ENCODE measurements at places on chromosomes 13 and 19.

- DNase-seq = no peak
Measured at GRCh38 chr13:23347601-23348000, 85.9 kb downstream of the SACS start.

DNA sequence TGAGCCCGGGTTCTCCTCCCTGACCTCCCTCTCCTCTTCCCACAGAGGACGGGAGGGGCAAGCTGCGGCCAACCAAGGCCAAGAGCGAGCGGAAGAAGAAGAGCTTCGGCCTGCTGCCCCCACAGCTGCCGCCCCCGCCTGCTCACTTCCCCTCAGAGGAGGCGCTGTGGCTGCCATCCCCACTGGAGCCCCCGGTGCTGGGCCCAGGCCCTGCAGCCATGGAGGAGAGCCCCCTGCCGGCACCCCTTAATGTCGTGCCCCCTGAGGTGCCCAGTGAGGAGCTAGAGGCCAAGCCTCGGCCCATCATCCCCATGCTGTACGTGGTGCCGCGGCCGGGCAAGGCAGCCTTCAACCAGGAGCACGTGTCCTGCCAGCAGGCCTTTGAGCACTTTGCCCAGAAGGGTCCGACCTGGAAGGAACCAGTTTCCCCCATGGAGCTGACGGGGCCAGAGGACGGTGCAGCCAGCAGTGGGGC lies 162.2 kb downstream of the KDM4B start:
- no peak for DNase-seq

DNA sequence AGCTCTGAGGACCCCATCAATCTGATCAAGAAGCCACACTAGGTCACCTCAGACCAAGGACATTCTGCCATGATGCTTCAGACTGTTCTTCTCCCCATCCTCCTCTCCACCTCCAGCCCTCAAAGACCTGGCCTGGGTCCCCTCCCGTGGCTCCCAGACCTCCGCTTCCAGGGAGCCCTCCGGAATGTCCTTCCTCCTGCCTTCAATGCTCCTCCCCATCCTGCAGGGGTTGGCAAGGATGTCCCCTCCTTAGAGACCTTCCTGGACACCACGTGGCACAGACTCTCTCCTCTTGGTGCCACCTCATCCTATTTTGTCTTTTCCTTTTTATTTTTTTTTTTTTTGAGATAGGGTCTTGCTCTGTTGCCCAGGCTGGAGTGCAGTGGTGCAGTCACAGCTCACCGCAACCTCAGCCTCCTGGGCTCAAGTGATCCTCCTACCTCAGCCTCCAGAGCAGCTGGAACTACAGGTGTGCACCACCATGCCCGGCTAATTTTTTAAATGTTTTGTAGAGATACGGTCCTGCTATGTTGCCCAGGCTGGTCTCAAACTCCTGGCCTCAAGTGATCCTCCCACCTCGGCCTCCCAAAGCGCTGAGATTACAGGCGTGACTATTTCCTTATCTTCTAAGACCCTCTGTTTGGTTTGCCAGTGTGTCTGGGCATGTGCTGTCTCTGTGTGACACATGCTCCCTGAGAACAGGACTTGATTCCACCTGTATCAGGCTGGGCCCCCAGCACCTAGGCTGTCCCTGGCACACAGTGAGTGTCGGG lies 84.9 kb downstream of the GNG7 start:
- no peak for DNase-seq

DNA sequence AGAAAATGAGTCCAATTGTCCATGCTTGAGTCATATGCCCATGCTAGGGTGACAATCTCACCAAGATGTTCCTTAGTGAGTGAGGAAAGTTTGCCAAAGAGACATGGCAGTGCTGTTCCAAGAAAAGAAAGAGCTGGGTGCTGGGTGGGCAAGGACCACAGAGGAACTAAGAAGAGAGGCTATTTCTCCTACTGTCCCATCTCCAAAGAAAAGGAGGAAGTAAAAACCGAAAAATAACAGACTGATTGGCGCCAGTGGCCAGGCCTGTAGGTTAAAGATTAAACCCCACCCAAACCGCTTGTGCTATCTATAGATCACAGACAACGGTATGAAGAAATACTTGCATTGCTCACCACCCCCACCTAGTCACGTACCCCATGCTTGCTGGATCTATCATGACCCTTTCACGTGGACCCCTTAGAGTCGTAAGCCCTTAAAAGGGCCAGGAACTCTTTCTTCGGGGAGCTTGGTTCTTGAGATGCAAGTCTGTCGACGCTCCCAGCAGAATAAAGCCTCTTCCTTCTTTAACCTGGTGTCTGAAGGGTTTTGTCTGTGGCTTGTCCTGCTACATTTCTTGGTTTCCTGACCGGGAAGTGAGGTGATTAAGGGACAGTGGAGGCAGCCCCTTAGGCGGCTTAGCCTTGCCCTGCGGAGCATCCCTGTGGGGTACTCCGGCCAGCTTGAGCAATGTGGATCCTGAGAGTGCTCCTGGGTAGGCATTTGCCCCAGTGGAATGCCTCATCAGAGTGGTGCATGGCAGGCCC lies 606.5 kb downstream of the UQCRFS1 start:
- no peak for DNase-seq

GRCh38 chr13:66077132-66077689 lies 1152.9 kb downstream of the PCDH9 start:
- DNase-seq = no peak

All from nephron progenitor cell (in vitro differentiated cells).